Endothelial cell (in vitro differentiated cells): ENCODE measurements at places on chromosomes 7 and 10.

DNA sequence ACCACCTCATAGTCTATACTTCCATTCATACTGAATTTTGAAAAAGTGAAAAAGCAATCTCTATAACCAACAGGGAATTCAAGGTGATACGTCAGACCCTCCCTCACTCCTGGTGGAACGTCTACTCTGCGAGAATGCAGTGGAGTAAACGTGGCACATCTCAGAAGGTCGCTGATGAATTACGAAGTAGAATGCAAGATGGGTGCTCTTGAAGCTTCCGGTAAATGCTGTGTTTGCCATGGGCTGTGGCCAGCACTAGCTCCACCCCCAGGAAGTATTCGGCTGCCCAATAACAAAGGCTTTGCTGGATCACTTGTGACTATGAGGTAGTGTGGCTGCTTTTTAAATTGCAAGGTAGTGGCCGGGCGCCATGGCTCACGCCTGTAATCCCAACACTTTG lies 226.0 kb downstream of the PRPF18 start:
- DNase-seq, result no peak

DNA sequence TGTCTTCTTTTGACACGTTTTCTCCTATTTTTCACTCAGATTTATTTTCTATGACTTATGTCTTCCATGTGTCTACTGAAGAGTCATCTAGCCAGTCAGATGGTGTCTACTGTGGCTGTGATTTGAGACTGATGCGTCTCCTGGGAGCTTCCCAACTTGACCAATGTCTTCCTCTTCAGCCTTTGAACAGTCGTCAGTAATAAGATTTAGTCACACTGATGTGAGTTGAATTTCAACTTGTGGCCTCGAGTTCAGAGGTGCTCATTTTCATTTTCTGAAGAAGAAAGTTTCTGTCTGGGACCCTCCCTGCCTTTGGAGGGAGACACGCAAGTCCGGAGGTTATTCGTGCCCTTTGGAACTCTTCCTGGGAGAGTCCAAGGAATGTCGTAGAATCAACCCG lies 221.9 kb upstream of the INHBA start:
- DNase-seq, result no peak

- DNase-seq, result no peak
These were observed 10.7 kb downstream of the MTURN start for GRCh38 chr7:30145426-30145970.

DNA sequence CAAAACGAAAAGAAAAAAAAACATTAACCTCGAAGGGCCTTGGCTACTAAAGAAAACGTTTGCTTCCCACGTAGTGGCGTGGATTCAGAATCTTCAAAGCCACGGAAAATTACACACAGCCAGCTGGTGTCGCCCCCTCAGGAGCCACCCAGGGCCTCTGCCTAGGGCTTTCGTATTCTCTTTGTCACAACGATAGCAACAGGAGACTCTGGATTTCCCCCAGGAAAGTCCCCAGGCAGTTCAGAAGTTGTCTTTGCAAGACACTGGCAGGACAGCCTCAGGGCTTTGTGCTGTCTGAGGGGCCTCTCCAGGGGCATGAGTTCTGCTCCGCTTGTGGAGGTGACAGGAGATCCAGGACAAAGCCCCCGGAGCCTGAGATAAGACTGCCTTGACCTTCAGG lies 150.2 kb upstream of the INSYN2A start:
- no peak for DNase-seq

DNA sequence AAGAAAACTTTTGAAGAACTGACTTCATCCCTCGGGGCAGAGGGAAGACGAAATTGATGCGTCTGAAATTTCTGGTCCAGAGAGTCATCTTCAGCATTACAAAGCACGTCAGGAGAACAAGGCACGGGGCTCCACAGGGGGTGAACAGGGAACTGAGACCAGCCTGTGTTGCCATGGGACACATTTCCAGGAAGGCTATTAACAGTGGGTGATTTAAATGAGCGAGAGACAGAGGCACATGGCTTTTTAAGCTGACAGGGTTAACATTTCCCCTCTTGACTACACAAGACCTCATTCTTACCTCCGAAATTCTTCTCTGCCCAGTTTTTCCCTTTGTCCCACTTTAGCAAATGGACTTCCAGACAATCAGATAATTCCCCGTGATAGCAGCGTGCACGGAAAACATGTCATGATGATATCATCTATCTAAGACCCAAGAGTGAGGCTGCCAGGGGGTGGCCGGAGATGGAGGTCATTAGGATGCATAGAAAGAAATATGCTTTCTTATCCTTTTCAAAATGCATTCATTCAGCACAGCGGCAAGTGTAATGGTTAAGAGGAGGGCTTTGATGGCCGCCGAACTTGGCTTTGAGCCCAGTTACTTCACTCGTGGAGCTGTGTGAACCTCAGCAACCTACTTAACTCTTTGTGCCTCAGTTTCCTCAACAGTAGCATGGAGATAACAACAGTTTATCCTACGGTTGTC lies 248.0 kb downstream of the PRPF18 start:
- DNase-seq, result no peak
